ENCODE measurements at places on chromosomes 3 and 15.

DNA sequence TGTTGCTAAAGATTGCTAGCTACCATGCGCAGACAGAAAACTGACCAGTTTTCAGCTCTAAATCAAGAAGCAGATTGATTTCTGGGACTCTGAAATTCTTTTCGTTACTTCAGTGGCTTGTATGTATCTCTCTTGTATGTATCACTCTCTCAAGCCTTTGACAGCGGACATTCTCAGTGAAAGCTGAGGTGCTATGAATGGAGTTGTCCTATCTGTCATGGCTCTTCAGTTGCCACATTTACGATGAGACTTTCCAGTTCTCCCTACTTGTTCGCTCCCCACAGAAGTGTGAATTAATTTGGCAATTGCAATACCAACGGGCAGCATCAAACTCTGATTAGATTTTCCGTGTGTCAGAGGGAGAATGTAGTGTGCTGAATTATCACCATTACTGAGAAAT, 432.4 kb downstream of the GRM7 start:
- DNase-seq, result no peak

GRCh38 chr3:120496278-120497002, 45.6 kb upstream of the FSTL1 start:
- DNase-seq, result no peak

GRCh38 chr15:92627014-92627413, 28.6 kb downstream of the FAM174B start:
- DNase-seq, result no peak

GRCh38 chr3:128128251-128128650, 4.6 kb upstream of the RUVBL1 start:
- DNase-seq, result no peak

DNA sequence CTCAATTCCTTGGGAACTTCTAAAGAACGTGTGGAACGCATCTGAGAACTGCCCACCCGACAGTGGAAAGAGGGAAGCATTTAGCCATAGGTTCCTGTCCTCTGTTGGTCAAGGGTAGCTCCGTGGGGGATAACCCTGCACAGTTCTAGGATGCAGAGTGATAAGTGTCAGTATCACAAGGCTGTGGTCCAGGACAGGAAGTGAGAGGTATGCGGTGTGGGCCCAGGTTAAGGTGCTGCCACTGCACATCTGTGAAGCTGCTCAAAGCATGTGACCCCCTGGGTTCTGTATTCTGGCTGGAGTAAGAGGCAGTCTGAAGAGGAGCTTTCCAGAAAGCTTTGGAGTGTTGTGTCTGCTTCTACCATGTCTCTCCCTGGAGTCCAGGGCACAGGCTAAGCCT, 51.7 kb upstream of the HES1 start:
- no peak for DNase-seq
